ENCODE measurements at places on chromosomes 3 and 15. TPM values are rescaled to one million over a fixed set of nuclear protein-coding genes. Genes with fewer than 3 reads are reported as not detected.

The ATP11B gene
- total RNA-seq = 62.5 TPM

The GHSR gene
- not detected for total RNA-seq

The ADAMTS17 gene
- 4.2 TPM for total RNA-seq

The TMEM44 gene
- total RNA-seq = 31.5 TPM

The IL17RC gene
- total RNA-seq = 25.6 TPM

The ACAD11 gene
- total RNA-seq = 52.4 TPM

The GPR160 gene
- total RNA-seq = 4.1 TPM

The HYAL2 gene
- 52.6 TPM for total RNA-seq

The CMC1 gene
- total RNA-seq = 16.4 TPM

The MAP1A gene
- total RNA-seq = 36.4 TPM

The ACP3 gene
- 1.2 TPM for total RNA-seq

The CEP63 gene
- 28.0 TPM for total RNA-seq

DNA sequence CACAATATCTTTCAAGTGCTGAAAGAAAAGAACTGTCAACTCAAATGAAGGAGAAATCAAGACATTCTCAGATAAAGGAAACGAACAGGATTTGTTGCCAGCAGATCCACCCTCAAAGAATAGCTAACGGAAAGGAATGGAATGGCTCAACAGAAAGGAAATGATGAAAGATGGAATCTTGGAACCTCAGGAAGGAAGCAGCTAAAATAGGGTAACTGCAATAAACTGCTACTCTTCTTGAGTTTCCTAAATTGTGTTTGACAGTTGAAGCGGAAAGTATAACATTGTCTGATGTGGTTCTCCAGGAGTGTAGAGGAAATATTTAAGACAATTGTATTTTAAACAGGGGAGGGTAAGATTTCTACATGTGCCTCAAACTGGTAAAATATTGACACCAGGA is 22.0 kb downstream of the PRR23E start:
- no peak for DNase-seq

- DNase-seq = peak; percentile 50
Measured at GRCh38 chr3:107710851-107711250, 188.1 kb downstream of the BBX start.

DNA sequence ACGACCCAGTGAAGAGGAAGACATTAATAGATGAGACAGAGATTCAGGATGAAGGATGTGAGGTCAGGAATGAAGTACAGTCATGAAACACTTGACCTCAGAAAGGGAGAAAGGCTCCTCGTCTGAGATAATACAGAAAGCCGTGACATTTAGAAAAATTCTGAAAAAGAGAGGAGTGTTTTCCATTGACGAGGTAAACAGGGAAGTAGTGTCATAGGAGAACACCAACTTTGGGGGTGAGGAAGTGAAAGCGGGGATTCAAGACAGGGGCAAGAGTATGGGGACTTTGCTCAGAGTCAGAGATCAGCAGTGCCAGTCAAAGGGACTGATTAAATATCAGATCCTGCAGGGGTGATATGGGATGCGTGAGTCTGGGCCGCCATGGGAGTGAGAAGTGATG is 160.9 kb downstream of the PLCL2 start:
- no peak for DNase-seq

DNA sequence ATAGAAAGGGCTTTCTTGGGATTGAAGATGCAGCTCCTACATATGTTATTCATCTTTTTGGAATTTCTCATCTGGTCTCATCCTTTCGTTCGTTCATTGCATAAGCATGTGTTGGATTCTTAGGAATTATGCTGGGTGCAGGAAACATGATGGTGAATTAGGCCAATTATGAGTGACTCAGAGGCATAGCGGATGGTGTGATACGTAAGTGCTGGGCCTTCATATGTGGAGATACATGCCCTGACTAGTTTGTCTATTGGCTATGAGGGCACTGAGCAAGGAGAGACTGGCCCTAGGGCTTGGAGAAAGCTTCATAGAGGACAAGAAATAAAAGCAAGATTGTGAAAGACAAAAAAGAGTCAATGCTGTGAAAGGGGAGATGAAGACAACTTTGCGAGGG is 235.1 kb downstream of the MYRIP start:
- no peak for DNase-seq

DNA sequence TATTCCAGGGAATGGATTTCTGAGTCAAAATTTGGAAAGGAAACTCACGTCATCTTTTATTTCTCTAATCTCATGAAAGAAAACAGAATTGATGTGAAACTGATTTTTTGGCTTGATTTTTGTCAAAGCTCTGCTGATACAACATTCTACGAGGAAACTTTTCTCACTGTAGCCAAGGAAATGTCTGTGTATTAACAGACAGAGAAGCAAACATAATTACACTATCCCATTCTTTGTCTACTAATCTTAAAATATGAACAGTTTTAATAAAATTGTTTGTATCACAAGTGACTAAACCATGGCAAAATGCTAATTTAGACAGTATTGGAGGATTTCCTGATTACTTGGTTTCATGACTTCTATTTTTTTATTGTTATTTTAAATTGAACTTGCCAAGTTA is 1437.0 kb downstream of the OTOL1 start:
- no peak for DNase-seq

- peak; percentile 98 for DNase-seq
Measured at GRCh38 chr3:49689046-49689907, at the start of the genes MST1 and RNF123. Gene MST1, minus strand, starts transcription at chr3:49689474. Its CDS starts 783 bp downstream, at chr3:49688691. Gene RNF123, plus strand, starts transcription at chr3:49689557. Its CDS starts 1,609 bp downstream, at chr3:49691166.

- no peak for DNase-seq
Measured at GRCh38 chr15:88491158-88491557, 23.6 kb downstream of the MRPS11 start.

DNA sequence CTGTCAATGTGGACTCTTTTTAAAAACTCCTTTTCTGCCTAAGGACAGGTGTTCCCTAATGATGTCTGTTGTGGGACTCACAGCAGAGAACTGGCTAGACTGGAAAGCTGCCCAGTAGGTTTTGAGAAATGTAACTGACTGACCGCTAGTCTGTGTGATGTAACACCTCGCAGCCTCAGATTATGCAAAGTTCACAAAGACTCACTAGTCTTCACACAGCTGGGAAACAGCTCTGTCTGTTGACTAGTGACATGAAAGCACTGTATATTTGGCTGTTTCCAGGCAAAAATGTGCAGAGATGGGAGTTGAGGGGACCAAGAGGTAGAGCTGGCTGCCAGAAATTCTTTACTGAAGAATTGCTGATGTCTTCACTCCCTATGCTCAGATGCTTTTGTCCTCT is 10.3 kb downstream of the PDZRN3 start:
- no peak for DNase-seq

DNA sequence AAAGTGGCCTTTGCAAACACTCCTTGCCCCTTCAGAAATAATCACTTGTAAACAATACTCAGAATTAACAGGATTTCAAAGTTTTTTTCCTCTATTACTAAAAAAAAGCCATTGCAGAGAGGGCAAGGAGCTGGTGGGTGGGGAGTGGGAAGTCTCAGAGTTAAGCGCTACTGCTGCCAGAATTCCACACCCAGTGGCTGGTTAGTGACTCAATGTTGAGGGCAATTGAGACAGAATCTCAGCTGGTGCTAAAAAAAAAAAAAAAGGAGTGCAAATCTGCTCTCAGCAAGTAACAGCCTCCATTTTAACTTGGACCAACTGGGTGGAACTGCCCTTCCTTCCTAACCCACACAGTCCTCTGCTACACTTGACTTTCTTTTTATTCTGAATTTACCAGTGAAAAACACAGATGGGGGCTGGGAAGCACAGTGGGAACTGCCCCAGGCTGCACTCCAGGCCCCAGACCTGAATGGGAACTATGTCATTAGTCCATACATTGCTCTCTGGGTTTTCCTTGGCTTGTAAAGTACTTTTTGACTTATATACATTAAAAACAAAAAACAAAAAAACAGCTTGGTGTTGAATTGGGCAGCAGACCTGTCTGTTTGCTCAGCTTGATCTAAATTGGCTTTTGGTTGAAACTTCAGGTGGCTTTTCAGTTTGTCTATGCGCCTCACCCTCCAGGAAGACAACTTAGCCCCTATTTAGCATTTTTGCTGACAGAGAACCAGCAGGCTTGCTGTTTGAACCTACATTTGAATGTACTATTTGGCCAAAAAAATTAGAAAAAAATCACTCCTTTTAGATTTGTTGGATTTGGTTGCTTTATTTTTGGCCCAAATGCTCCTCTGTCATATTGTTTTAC is 357.8 kb upstream of the TBL1XR1 start:
- peak; percentile 71 for DNase-seq

DNA sequence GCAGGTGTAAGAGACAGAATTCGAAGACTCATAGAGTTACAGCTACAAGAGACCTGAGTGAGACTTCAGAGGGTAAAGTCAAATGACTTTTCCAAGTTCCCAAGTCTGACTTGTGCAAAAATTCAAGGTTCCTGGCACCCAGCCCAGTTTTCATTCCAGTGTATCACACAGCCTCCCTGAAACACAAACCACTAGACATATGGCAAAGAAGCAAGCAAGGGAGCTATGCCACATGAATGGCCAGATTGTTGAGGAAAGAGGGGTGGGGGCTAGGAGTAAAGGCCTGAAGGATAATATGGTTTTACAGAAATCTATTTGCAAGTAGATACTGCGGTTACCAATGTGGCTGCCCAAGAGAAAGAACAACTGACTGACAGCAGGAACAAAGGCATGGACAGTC is 301.2 kb downstream of the MECOM start:
- no peak for DNase-seq

- DNase-seq = no peak
Measured at GRCh38 chr15:94228611-94229010, 2.8 kb upstream of the MCTP2 start.

GRCh38 chr3:339351-339750 is 142.8 kb downstream of the CHL1 start:
- DNase-seq = no peak

GRCh38 chr15:49815526-49815925 is 194.7 kb downstream of the DTWD1 start:
- DNase-seq = no peak

GRCh38 chr3:141913150-141913811 is 36.8 kb downstream of the ATP1B3 start:
- DNase-seq = no peak

DNA sequence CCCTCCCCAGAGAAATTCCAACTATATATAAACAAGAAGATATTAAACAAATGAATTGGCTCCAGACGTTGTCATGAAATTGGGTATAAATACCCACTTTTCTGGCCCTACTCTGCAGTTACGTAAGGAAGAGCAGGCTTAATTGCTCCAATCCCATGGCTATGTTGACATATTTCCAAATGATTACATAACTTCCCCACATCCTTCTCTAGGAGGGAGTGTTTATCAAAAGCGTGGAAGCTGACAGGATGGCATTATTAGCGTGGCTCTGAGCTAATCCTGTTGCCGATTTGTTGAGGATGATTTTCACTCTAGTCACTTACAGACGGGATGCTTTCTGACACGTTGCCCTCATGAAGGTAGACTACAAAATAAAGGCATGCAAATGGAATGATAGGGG is 347.5 kb upstream of the TMCO5A start:
- DNase-seq = no peak

DNA sequence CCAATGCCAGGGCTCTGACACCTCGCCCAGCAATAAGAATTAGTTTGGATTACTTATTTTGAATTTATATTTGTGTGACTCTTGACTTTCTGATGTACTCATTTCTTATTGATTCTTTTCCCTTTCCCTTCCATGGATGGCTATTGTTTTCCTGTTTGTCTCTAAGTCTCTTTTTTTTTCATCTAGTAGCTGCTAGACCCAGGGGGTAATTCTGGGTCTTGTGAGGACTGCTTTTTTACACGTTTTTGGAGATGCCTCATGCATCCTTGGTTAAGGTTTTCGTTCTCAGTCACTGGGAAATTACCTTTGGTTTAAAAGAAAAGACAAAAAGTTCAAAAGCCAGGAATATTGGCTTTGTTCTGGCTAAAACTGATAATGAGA is 70.2 kb upstream of the STRIT1 start:
- no peak for DNase-seq
